ENCODE measurements at places on chromosomes 7 and 10. TPM values are rescaled to one million over a fixed set of nuclear protein-coding genes. Genes with fewer than 3 reads are reported as not detected.

GRCh38 chr10:14532473-14533251 is 201.9 kb upstream of the FRMD4A start:
- DNase-seq, result peak; percentile 78

DNA sequence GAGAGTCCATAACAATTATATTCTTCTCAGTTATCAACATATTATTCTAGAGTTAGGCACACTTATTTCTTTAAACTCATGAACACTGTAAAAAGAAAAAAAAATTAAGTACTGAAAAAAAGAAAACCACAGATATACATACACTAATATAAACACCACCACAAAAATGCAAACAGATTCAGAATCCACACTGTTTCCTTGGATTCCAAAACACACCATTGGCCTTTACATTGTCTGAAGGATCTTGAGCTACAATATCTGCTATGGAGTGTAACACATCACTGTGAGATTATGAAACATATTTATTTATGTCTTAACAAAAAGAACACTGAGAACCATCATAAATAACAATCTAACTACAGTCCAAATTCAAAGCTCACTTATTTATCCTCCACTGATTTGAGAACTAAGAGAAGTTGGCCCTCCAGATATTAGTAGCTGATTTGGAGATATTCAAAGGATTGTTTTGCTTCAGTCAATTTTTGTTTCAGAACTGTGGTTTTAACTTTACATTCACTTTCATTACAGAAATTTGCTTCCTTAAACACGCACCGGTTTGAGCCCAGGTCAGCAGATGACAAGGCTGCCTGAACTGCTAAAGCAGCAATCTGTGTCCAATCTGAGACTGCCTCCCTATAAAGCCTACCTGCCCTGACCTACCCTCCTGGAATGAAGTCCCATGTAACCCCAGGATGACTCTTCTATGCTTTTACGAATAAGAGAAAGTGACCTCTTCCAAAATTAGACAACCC is 47.0 kb upstream of the CDK1 start:
- no peak for DNase-seq

GRCh38 chr10:25530306-25530705 is 355.5 kb downstream of the GPR158 start:
- DNase-seq, result no peak

GRCh38 chr10:123463181-123463580 is 203.0 kb upstream of the GPR26 start:
- DNase-seq, result no peak

DNA sequence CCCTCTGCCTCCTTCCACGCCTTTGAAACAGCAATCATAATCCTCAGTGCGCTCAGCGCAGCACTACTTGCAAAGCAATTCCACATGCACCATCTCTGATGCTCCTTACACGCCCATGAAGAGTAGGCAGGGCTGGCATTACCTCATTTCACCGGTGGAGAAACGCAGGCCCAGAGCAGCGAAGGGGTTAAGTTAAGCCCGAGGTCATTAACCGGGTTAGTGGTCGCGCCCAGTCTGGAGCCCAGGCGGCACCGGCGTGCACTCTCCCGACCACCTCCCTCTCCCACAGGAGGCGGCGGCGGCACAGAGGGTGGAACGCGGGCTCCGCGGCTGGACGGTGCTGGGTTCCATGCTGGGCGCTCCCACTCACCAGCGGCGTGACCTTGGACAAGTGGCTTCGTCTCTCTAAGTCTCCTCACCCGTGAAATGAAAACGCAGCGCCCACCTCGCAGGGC is 515 bp downstream of the FASTK start:
- no peak for DNase-seq

GRCh38 chr10:44471410-44471809 is 86.5 kb upstream of the CXCL12 start:
- DNase-seq, result no peak

OPN1SW gene
- not detected for total RNA-seq

FGL2 gene
- 0.13 TPM for total RNA-seq

EZH2 gene
- total RNA-seq, result 17.7 TPM

Data from kidney epithelial cell (primary cell).